ENCODE measurements at places on chromosomes 12 and 14.

- no peak for ATAC-seq
These were observed 579 bp upstream of the RNASE1 start for GRCh38 chr14:20803223-20803622.

- ATAC-seq: peak; percentile 34
These were observed 28.7 kb upstream of the REP15 start for GRCh38 chr12:27667540-27667939.

- ATAC-seq: no peak
These were observed 120.0 kb downstream of the BTG1 start for GRCh38 chr12:92025462-92026207.

DNA sequence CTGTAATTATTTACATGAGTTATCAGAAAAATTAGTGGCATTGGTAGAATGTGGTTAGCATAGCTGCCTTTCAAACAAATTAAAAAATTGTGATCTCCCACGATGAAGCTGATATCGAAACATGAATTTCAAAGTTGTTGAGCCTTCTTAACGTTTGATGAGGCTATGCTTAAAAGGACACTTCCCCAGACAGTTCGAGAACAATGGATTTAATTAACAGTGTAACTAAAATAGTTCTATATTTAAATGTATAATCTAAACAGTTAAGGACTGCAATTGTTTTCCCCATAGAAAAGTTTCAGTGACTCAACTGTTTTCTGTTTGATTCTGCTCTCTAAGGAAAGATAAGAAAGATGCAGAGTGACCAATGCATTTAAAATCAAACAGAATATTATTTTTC lies 1.6 kb downstream of the CLEC2B start:
- ATAC-seq: no peak

GRCh38 chr14:55329999-55330710 lies 58.9 kb downstream of the FBXO34 start:
- ATAC-seq: no peak

DNA sequence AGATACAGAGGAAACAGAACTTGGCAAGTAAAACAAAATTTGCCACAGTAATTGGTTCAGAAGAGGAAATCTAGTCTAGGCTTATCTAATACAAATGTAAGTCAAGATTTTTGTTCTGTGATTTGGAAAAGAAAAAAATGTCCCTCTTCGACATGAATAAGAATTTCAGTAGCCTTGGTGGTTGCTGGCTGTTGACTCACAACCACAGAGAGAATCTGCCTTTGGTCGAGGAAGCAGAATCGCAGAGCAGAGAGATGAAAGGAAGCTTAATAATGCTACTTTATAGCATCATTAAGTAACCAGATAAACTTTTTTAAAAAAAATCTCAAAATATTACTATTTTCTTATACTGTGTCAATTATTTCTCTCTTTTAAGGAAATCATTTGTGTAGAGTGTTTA lies 1096.6 kb downstream of the FLRT2 start:
- ATAC-seq: no peak

GRCh38 chr12:84857525-84858208 lies 54.9 kb downstream of the SLC6A15 start:
- ATAC-seq: no peak

DNA sequence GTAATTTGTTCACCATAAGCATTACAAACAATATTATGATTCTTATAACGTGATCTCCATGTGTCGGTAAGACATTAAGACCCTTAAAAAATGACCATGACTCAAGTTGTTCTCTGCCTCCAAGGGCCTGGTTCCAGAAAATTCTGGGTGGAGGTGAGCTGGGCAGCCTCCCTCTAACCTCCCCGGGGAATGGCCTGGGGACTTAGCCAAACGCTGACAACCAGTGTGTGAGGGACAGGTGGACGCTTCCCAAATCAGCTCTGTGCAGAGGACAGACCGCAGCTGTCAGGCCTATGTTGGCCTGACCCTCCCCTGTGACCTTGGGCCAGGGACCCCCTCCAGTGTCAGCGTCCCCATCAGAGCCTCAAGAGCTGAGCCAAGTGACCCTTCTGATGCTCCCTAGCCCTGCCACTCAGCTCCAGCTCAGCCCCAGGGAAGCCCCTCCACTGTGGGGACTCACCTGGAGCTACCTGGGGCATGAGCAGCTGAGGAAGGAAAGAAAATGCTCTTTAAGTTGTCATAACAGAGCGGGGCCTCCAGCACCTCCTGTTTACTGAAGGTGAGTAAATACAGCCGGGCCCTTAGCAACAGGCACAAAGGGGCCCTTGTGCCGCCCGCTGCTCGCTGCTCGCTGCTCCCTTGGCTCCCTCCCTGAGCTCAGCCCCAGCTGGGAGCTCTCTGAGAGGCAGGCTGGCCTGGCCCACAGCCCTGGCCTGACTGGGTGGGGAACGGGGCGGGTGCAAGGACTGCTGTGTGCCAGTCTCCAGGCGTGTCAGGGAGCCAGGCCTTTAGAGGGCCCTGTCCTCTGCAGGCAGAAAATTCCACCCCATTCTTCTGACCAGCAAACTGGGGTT lies 116.6 kb downstream of the CALM1 start:
- no peak for ATAC-seq

DNA sequence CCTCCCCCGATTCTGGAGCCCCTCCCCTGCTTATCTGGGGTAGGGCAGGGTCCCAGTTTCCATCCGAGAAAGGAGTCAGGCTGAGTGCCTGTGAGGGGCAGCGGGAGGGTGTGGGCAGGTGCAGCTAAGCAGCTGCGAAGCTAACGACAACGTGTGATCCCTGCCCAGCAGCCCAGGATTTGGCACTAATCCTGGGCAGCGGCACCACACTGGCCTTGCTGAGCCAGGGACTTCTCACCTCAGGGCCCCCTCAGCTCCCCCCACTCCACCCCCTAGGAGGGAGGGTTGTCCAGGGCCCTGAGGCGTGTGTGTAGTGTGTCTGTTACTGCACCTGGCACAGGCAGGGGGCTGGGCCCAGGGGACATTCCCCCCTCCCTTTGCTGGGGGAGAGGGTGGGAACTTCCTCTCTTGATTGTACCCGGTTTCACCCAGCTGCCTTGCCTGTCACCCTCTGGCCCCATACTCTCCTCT lies 1.8 kb downstream of the SMIM41 start:
- peak; percentile 84 for ATAC-seq

DNA sequence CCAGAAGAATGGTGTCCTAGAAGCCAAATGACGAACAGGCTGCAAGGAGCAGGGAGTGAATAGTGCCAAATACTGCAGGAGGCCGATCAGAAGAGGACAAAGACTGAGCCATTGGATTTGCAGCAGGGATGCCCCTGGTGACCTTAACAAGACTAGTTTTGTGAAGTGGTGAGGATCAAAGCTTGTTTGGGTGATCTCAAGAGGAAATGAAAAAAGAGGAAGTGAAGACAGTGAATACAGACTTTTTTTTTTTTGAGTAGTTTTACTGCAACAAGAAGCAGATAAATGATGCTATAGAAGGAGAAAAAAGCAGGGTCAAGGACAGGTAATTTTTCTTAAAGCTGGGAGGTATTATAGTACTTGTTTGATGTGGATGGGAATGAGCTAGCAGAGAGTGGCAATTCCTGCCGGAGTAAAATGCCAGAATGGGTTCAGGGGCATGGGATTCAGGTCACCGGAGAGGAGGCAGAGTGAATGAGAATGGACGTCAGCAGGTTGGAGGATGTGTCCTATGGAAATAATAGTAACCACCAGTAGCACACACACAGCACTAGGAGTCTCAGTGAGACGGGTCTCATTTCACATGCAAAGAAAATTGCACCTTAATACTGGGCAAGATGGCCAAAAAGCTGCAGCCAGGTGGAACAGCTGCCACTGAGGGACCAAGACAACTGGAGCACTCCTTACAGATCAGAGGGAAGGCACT lies 345.8 kb upstream of the CCDC196 start:
- ATAC-seq: peak; percentile 88

DNA sequence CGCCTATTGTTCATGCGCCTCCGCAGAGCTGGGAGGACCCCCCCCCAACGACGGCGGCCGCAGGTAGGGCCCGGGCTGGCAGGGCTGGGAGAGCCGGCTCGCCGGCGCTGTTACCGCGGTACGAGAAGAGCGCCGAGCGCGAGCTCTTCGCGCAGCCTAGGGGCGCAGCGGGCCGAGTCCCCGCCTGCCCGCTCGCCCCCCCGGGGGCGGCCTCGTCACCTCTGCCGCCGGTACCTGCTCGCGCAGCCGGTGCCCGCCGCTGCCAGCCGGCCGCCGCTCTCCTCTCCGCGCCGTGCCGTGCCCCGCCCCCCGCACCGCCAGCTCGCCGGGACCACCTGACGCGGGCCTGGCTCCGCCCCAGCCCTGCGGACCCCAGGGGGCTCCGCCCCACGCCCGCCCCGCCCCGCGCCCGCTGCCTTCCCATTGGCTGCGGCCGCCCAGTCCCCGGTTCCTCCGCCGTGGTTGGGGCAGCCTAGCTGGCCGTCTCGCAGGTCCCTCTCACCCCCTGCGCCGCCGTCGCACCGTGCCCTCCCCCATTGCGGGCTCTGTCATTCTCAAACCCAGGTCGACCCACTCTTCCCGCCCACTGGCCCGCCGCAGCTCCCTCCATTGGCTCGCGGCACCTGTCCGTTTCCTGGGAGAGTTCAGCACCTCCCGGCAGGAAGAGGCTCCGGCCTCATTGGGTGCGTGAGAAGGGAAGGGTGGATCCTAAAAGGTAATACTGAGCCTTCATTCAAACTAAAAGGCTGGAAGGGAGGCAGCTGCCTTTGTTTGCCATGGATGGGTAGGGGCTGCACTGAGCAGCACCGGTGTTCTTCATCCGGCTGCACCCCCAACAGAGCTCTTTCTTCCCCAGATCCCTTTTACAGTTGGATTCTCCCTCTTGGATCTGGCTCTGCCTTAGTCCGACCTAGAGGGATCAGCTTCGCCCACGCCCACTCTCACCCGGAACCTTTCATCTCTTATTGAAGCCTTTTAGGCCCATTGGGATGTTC lies at the start of gene MAP3K9:
Gene MAP3K9, minus strand, starts transcription at position 289 of the 995 bp plus-strand sequence. CDS start 342 bp downstream, outside the sequence.
- peak; percentile 95 for ATAC-seq

- ATAC-seq: no peak
These were observed 887.0 kb downstream of the TMTC2 start for GRCh38 chr12:83573671-83574070.

- ATAC-seq: no peak
These were observed 20.5 kb downstream of the OR10G2 start for GRCh38 chr14:21614240-21614639.

DNA sequence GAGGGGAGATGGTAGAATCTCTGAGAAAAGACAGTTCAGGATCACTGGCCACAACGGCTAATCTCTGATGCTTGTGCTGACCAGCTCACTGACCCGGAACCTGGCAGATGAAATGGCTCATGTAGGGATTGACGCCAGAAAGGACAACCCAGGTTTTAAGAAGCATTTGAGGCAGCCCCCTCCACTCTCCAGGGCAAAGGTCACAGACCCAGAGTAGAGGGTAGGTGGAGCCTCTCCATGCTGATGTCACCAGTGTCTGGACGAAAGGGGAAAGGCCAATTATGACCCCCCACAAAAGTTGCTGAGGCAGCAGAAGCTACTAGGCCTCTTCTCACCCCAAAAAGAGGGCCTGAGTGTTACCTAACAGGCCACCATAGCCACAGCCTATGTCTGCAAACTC lies 1.2 kb downstream of the METTL1 start:
- ATAC-seq: no peak

Data from stimulated activated memory B cell treated with anti-CD40 and anti-IgM and Interleukin-4, amounts not matched to agents 10 μg/mL and 1 μg/mL and 100 μg/mL, for 72 hours (primary cell).